ENCODE measurements at places on chromosomes 4 and X.

- DNase-seq, result no peak
Observed at GRCh38 chrX:6885909-6886308, 261.6 kb upstream of the STS start.

GRCh38 chr4:150722908-150723362, 141.0 kb downstream of the MAB21L2 start:
- DNase-seq, result no peak

DNA sequence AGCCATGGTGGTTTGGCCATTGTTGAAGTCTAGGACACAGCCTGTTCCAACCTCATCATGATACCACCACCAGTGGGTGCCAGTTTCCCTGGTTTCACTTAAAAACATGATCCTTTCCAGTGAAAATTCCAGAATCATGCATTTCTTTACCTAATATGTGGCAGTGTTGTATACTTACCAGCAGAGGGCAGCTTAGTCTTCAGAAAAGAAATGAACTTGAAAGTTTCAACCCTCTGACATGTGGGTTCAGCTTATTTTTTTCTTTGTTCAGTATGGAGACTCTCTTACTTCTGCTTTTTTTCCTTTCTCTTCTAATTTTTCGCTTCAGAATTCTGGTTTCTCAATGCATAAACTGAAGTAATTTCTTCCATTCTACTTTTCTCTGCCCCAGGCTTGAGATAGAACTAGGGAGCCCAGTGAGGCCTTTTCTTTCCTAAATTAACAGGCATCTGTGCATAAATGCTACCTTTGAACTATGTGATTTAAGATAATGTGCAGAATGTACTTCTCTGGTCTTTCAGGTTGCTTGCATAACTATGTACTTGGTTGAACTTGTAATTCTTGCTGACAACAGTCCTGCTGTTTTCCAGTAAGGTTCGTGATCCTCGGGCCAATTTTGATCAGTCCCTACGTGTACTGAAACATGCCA, 10.7 kb downstream of the LIAS start:
- no peak for DNase-seq

DNA sequence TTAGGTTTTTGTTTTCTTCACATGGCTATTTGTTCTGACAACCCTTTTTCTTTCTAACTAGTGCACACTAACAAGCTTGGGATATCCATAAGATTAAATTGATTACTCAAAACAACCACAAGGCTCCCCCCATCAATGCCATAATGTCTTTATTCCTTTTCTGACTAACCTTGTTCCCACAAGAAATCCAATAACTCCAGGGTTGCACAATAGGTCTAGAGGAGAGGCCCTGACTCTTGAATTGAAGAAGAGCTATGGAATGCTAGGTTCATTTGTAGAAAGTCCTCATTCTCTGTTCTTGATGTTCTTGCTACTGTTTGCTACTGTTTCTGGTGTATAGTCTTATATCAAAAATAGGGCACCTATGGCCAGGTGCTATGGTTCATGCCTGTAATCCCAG, 71.0 kb downstream of the PRRG1 start:
- no peak for DNase-seq
